Stimulated activated CD8-positive, alpha-beta memory T cell treated with anti-CD3 and anti-CD28 coated beads, Interleukin-4, amount 100 ng/mL, for 1 hour (primary cell): ENCODE measurements at places on chromosomes 3 and 15.
A peak's percentile ranks its signal among the peaks of the same experiment; 100 is the strongest.

DNA sequence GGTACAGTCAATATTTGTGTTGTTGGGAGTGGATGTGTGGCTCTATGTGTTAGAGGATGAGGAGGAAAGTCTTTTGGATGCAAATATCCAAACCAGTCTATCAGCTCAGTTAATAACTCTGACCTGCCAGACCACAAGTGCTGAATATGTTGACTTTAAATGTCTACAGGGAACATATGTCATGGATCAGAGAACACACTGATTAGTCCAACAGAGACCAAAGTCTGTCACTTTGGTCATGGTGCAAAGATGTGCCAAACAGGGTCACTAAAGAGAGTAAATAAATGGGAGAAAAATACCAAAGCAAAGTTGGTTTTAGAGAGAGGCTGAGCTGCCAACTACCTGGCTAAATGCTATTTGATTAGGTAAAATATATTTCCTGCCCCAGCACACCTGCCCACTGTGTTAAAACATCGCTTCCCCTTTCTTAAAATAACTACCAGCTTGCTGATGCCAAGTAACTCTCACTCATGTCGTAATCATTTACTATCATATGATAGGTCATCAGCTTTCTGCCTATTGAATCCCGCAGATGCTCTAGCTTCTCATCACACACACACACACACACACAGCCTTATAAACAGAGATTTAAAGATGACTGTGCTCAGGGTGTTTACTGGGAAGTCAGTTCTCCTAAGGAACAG, 173.3 kb downstream of the PDZRN3 start:
- DNase-seq: no peak

- no peak for DNase-seq
These were observed 2.0 kb downstream of the PPP1R14D start for GRCh38 chr15:40826423-40827075.

DNA sequence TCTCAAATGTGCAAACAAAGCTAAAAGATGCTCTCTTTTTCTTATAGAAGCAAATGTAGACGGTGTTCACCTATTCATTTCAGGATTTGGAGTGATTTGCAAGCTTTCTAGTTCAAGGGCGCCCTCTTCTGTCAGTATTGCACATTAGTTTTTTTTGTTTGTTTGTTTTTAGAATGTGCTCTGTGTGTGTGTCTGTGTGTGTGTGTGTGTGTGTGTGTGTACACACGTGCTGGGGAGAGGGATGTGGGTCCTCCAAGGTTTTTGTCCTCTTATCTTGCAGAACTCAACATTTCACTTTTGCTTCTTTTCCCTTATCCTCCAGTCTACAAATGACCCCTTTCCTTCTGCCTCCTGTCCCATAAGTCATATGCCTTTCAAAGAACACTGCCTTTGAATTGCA, 23.5 kb downstream of the DNAH1 start:
- peak; percentile 6 for DNase-seq

DNA sequence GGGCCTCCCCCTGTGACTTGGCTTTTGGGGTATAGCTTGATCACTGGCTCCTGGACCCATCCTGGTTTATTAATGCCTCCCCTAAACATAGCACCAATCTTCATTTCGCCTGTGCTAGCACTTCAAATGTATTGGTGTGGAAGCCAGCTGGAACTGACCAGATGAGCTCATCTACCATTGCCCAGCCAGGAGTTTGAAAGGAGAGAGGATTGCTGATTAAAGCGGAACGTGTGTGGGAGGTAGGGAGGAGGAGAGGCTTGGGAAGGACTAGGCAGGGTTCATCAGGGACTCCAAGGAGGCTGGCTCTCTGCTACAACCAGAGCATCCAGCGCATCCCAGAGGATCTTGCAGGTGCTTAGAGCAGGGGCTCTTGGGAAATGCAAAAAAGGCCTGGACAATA, 34.4 kb upstream of the TLE3 start:
- DNase-seq: no peak

DNA sequence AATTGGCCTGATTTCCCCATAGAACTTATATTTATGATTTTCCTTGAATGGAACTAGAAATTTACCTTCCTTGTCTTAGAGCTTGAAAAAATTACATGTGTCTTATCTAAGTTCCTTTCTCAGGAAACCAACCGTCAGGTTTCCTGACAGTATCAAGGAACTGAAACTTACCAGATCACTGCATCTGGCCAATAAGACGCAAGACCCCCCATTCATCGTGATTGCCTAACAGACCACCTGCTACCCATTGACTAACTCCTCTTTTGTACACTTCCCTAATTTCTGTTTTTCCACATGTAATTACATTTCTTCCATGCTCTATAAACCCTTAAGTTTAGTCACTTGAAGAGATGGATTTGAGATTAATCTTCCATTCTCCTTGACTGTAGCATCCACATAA, 517.2 kb upstream of the CBLB start:
- DNase-seq: no peak

DNA sequence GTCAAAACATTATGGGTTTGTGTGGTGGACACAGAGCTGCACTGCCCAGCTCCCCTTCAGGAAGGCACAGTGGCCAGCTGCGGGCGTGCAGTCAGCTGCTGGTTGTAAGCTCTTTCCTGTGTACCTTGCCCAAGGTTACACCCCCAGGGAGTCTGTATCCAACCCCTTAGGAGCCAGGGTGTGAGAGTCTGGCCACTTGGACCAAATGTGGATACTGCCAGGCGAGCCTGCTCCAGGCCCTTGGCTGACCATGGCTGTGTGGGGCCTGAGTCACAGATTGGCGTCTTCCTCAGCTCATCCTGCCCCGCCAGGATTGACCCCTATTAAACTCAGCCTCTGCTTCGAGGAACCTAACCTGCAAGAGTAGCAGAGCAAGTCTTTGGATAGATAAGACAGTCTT, 56.9 kb downstream of the ABHD5 start:
- no peak for DNase-seq

DNA sequence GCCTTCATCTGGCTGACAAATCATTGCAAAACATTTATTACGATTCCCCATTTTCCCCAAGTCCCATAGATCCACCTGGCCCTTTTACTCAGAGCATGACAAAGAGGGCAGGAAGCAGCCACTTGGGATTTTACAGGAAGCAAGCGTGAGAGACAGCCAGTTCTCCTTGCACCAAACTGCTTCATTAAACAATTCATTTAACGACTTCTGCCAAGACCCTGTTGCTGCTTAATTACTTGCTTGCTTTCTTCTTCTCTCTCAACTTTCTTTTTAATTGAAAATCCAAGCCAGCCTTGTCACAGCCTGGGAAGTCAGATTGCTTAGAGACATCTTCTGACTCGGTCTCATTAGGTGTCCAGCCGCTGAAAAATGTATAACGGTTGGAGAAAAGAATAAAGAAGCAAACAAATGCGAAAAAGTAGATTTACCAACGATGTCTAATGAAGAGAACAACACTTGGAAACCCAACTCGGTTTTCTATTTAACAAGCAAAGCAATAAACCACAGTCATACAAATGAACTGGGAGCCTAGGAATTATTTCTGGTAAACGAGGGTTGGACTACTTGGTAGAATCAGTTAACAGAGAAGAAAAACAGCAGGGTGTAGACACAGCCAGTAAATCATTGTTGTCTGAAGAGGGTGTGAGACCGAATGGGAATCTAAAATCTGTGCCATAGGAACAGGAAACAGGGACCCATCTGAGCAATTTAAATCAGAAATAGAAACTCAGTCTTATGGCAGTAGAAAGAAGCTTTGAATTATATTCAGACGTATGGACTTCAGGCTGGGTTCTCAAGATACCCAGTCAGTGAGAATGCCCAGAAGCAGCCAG, 298.3 kb downstream of the LRRC3B start:
- DNase-seq: no peak

GRCh38 chr3:137760341-137761098, 3.6 kb upstream of the SOX14 start:
- no peak for DNase-seq

- no peak for DNase-seq
These were observed 31.4 kb downstream of the STARD5 start for GRCh38 chr15:81292523-81293001.

GRCh38 chr15:91380114-91380513, 280.1 kb downstream of the SV2B start:
- no peak for DNase-seq

DNA sequence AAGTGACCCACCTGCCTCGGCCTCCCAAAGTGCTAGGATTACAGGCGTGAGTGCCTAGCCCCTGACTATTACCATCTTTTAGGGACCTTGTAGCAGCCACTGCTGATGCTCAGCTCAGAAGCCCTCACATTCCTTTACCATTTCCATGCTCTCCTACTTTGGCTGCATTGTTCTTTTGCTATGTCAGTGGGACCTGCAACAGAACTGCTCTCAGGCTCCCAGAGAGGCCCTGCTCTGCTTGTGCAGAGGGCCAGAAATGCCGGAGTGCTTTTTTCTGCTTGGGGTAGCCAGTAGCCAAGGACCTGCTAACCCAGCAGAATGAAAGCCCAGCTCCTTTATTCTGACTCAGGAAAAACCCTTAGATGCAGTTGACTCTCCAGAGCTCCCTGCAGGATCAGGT, 18.3 kb upstream of the PROK2 start:
- no peak for DNase-seq

DNA sequence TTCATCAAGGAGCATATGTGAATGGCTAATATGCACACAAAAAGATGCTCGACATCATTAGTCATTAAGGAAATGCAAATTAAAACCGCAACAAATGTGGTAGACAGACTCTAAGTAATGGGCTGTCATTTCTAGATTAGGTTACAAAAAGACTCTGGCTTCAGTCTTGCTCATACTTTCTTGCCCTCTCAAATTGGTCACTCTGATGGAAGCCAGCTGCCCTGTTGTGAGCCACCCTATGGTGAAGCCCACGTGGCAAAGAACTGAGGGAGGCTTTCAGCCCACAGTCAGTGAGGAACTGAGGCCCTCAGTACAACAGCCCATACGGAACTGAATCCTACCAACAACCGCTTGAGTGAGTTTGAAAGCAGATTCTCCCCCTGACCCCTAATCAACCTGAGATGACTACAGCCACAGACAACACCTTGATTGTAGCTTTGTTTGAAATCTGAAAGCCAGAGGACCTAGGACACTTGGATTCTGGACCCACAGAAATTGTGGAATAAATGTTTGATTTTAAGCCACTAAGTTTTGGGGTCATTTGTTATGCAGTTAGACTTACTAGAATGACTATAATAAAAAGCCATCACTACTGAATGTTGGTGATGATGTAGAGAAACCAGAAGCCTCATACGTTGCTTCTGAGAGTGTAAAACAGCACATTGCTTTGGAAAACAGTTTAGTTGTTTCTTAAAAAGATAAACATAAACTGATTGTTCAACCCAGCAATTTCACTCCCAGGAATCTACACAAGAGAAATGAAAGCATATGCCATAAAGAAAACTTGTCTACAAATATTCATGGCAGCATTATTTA, 45.7 kb downstream of the EHHADH start:
- no peak for DNase-seq

DNA sequence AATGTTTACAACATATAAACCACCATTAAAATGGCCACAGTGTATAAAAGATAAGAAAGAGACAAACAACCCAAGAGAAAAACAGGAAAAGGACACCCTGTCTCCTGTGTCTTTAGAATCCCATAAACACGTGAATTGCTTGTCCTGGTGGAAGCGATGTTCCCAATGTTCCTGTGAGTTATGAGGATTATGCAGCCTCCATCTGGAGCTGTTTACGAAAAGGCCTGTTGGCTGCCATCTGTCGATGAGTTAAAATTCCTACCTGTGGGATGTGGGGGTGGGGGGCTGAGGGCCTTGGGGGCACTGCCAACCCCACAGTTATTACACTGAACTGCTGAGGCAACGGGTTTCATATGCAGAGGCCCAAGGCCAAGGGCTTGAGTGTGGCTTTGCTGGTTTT, 13.6 kb downstream of the NISCH start:
- no peak for DNase-seq

- no peak for DNase-seq
These were observed 42.4 kb downstream of the CNTN6 start for GRCh38 chr3:1135194-1135593.

DNA sequence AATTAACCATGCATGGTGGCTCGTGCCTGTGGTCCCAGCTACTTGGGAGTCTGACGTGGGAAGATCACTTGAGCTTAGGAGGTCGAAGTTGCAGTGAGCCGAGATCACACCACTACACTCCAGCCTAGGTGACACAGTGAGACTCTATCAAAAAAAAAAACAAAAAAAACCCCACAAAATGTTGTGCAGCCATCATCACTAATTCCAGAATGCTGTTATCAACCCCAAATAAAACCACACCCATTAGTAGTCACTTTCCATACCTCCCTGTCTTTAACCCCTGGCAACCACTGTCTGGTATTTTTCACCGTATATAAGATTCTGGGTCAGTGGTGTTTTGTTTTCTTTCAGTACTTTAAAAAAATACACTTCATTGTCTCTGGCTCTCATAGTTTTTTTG, 16.6 kb downstream of the HMCES start:
- DNase-seq: no peak

DNA sequence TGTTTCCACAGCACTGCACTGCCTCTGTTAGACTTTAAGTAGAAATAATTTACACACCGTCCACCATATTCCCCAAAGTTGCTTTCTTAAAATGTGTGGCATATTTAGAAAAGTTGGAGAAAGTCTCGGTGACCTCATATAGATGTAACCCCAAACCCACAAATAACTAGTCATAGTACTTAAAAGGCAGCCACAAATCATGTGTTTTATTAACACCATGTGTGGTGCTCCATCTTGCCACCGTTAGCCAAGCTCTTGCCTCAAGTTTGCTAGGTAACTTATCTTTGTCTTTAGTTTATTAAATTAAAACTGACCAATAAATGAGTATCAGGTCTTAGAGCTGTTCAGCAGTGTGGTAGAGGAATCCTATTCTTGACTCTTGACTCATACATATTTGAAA, 257.9 kb downstream of the UBE2E2 start:
- no peak for DNase-seq

- DNase-seq: no peak
These were observed 123.3 kb downstream of the MOBP start for GRCh38 chr3:39590806-39591205.

DNA sequence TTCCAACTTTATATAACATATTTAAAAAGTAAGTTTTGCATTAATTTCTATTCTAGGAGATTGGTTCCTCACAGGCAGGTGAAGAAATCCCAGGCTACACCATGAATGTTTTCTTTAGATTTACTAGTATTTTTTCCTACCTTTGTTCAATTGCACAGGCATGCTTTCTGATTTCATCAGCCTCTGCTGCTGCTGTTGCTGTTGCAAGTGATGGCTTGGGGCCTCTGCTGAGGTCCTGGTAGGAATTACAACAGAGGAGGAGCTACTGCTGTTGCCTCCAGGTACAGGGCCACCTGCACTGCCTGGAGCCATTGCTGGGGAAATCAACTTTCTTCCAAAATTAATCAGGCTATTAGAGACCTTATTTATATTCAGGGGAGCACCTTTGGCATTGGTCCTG, 353.3 kb downstream of the PLCL2 start:
- DNase-seq: no peak

- DNase-seq: no peak
These were observed 24.4 kb downstream of the ONECUT1 start for GRCh38 chr15:52765785-52766184.

- DNase-seq: no peak
These were observed 1.4 kb downstream of the DLG1 start for GRCh38 chr3:197297002-197297401.
